Pons (tissue), 1 donor: ENCODE measurements at places on chromosomes 2 and 18.
A peak's percentile ranks its signal among the peaks of the same experiment; 100 is the strongest.

DNA sequence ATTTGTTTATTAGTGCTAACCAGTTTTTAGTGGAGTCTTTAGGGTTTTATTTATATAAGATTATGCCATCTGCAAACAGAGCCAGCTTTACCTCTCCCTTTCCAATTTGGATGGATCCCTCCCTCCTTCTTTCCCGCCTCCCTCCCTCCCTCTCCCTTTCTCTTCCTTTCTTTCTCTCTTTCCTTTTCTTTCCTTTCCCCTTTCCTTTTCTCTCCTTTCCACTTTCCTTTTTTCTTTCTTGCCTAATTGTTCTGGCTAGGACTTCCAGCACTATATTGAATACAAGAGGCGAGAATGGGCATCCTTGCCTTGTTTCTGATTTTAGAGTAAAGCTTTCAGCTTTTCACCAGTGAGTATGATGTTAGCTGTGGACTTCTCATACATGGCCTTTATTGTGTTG lies 24.1 kb downstream of the COLEC11 start:
- DNase-seq, result no peak

GRCh38 chr2:143505542-143505941 lies 376.3 kb downstream of the ARHGAP15 start:
- DNase-seq, result no peak

DNA sequence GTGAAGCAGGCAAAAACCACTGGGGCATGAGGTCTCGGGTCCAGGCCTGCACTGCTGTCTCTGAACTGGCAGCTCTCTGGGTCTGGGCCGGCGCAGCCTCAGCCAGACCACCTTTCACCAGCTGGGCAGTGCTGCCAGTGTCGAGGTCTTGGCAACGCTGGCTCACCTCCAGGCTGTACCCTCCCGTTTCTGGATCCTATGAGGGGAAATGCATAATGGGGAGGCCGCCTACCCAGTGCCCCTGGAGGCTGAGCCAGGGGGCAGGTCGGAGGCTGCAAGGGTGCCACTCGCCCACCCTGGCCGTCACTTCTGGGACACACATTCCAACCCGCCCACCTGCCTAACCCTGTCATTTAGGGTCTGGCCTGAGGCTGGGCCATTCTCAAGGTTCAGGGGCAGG lies 24.6 kb downstream of the KIF1A start:
- no peak for DNase-seq

- peak; percentile 85 for DNase-seq
Measured at GRCh38 chr2:191691016-191691735, 13.2 kb downstream of the NABP1 start.

GRCh38 chr2:54048117-54048785 lies 67.2 kb upstream of the ACYP2 start:
- DNase-seq, result no peak
